ENCODE measurements at places on chromosomes 13 and 19.

DNA sequence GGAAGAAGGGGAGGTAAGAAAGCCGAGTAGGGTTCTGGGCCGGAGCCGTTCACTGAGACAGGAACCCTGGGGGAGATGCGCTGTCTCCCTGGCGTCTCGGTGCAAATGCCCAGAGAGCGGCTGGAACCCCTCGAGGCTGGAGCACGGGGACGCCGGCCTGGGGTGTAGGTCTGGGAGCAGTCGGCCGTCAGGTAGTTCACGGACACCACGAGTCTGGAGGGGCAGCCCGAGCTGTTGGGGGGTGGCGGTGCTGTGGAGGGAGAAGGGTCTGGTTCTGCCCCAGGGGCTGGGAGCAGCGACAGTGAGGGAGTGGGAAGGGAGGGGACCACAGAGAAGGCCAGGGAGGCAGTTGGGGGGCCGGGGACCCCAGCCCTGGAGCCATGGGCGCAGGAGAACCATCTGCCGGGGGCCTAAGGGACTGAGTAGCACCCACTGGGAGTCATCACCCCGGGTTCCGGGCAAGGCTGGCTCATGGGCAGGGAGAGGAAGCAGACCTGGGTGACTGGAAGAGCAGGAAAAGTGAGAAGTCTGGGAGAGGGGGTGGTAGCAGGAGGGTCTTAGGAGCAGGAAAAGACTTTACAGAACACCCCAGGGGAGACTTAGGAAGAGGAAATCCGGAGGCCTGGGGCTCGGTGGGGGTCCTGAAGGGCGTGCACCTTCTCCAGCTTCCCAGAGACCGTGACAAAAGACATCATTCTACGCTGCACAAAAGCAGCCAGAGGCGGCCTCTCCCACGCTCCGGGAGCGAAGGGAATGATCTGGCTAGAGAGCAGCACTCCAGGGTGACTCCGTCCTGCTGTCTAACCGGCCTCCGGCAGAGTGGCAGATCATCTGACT lies 173.1 kb upstream of the SOX1 start:
- H3K4me1 ChIP-seq = no peaks in the 10 kb centered on the region
- no peak for DNase-seq
- no peaks in the 10 kb centered on the region for H3K36me3 ChIP-seq
- no peak overlapping the region for H3K27ac ChIP-seq
- H3K4me3 ChIP-seq = no peak overlapping the region
- peaks cover 26% of the 10 kb centered on the region for H3K27me3 ChIP-seq

- H3K4me3 ChIP-seq = no peak overlapping the region
- H3K4me1 ChIP-seq = no peaks in the 10 kb centered on the region
- H3K27me3 ChIP-seq = no peaks in the 10 kb centered on the region
- no peak overlapping the region for H3K27ac ChIP-seq
- DNase-seq = no peak
These were observed 22.7 kb upstream of the NAXD start for GRCh38 chr13:110592665-110593064.

DNA sequence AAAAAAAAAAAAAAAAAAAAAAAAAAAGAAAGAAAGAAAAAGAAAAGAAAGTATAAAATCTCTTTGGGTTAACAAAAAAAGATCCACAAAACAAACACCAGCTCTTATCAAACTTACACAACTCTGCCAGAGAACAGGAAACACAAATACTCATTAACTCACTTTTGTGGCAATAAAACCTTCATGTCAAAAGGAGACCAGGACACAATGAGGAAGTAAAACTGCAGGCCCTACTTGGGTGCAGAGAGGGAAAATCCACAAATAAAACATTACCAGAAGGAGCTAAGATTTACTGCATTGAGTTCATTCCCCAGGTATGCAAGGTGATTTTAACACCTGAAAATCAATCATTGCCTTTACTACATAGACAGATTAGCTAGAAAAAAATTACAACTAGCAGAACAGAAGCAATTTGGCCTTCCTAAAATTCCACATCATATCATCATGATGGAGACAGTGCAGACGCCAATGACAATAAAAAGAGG lies 9.6 kb upstream of the CEACAM5 start:
- H3K27me3 ChIP-seq = no peaks in the 10 kb centered on the region
- H3K4me1 ChIP-seq = no peaks in the 10 kb centered on the region
- H3K27ac ChIP-seq = no peak overlapping the region
- no peak for DNase-seq
- no peak overlapping the region for H3K4me3 ChIP-seq

GRCh38 chr19:49861541-49862378 lies 5.6 kb downstream of the PNKP start:
- H3K4me1 ChIP-seq = no peaks in the 10 kb centered on the region
- no peaks in the 10 kb centered on the region for H3K27me3 ChIP-seq
- no peak overlapping the region for H3K4me3 ChIP-seq
- DNase-seq = peak; percentile 29
- H3K36me3 ChIP-seq = no peaks in the 10 kb centered on the region
- no peak overlapping the region for H3K27ac ChIP-seq

All from uterus (tissue), 4 donors.